ENCODE measurements at places on chromosomes 6 and 20.

DNA sequence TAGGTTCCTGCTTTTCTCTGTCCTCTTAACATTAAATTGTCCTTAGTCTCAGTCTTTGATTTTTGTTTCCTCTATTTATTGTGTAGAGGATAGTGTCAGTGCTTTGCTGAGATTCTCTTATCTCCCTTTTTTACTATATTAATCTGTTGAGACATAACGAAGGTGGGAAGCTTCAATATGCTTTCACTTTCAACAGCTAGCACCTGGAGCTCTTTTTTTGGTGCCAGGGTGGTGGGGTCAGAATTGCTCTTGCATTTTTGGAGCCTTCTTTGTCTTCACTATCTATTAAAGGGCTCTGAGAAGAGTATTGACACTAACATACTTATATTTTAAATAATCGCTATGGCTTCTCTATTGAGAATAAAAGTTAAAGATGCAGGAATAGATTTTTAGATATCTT lies 97.1 kb upstream of the EPHA7 start:
- no peak for DNase-seq

DNA sequence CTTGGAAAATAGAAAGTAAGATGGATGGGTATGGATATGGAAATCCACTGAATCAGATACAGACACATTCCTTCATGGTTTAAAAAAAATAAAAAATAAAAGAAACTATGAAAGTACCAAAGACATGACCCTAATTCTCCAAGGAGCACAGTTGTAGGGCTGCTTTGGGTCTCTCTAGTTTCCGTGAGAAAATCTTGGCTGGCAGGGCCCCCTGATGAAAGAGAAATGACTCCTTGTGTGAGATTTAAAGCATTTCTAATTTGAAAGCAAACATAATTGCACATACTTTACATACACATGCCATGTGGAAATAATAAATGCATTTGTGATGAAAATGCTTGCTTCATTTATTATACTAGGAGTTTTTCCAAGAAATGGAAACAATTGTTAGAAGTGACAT lies 593.9 kb upstream of the BTBD3 start:
- no peak for DNase-seq

DNA sequence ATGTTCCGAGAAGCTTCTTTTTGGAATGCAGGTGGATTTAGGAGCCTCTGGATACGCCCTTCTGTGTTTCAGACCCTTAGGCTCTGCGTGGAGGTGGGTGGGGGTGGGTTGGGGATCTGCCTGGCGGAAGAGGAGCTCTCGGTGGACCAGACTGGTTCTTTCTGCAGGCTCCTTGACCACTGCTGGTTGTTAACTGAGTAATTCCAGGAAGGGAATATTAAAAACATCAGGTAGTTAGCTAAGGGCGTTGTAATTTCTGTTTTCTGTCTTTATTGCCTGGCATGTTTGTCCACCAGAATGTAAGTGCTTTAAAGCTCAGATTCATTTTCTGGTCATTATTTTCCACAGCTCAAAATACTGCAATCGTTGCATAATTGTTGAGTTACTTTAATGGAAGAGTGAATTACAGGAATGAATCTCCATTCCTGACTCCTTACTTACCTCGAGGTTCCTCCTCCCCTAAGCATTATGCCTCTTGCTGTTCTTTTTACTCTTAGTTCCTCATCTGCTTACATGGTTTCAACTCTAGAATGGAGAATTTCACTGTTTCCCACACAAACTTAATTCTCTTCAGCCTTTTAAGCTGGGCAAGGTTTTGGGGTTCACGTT lies 5.9 kb downstream of the CDYL start:
- no peak for DNase-seq

DNA sequence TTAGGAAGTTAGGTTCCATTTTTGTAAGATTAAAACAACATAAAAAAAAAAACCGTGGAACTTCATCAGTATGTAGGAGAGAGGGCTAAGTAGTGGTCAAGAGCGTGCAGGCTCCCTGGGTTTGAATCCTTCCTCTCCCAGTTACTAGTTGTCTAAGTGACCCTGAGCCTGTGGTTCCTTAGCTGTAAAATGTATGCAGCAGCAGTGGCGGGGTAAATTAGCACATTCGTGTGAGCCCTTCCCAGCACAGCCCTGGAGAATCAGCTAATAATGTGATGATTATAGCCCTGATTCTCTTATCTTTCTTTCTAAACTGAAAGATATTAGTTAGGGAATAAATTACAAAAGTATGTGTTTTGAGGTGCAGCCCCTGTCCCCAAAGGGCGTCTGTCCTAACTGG lies 32.6 kb downstream of the TM9SF4 start:
- DNase-seq: no peak

- no peak for DNase-seq
Measured at GRCh38 chr6:31479933-31480535, 17.9 kb upstream of the MICB start.

GRCh38 chr6:169589293-169589692 lies 112.5 kb downstream of the WDR27 start:
- DNase-seq: no peak

DNA sequence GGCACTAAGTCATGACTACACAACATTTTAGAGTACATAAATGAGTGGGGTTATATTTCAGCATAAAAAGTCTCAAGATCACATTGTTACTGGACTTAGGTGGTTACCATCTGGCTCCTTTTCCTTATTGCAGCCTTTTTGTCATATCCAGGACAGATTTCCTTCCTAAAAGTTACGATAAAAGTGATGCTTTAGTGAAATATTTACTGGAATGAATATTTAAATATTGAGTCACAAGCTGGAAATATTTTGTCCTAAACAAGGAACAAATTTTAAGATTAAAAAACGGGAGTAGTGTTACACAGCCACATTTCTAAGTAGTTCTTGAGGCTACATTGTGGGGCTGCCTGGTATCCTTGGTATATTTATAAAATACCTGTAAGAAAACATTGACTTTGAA lies 52.2 kb downstream of the CDC40 start:
- DNase-seq: no peak

GRCh38 chr20:53408691-53409446 lies 184.8 kb downstream of the ZNF217 start:
- no peak for DNase-seq

DNA sequence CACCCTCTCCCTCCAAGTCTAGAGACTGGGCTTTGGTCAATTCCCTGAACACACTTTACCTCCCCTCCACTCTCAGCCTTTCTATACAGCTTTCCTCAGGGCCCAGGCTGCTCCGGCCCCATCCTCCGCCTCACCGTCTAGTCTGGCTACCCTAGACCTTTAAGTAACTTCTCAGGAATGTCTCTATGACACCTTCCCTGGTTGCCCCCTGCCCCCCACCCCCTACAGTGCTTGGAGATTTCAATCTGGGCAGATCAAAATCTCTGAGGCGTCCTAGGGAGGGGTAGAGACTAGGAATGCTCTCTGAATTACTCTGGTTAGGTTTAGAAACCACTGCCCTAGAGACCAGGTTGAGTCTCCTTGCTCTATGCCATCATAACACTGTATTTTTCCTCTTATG lies 6.1 kb downstream of the UBE2J1 start:
- DNase-seq: no peak

DNA sequence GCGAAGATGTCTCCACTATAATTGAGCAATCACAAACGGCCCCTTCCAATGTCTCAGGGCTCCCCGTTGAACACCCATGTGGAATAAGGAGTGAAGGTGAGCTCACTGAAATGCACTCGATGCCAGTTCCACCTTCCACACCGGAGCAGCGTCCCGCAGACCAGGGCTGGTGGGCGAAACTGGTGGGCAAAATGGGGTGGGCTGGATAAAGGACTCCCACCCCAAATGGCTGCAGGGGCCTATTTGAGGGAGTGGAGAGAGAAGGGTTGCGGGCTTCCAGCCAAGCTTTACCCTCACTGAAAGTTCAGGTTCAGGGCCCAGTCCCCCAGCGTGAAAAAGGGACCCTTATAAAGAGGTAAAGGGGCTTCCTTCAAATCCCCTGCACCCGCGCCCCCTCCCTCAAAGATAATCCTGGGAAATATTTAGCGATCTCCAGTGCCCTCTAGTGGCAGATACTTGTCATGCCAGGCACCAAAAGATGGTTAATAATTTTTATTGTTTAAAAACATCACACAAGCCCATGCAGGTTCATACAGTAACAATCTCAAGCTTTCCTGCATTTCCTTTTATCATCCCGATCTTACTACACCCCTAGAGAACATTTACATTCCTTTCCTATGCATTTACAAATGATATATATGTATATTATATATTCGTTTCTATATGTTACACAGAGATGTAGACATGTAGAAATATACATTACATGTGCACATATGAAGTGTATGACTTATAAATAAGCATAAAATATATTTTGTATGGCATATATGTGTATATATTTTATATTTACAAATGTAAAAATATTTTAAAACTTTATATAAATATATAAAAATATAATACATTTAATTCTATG lies 58.2 kb upstream of the NKX2-2 start:
- no peak for DNase-seq

GRCh38 chr6:159149641-159150040 lies 19.6 kb upstream of the FNDC1 start:
- DNase-seq: no peak

DNA sequence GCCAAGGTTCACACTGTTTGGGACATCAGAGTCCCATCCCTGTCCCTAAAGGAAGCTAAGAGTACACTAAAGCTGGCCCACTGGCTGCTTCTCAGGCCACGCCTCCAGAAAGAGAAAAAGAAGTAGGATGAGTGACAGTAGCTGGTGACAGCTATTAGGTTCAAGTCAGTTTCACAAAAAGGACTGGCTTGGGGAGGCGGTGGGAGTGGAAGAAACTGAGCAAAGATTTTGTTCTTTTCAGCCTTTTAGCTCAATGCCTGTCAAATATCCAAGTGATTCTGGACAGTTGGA lies 374.7 kb downstream of the ZFAND3 start:
- no peak for DNase-seq

DNA sequence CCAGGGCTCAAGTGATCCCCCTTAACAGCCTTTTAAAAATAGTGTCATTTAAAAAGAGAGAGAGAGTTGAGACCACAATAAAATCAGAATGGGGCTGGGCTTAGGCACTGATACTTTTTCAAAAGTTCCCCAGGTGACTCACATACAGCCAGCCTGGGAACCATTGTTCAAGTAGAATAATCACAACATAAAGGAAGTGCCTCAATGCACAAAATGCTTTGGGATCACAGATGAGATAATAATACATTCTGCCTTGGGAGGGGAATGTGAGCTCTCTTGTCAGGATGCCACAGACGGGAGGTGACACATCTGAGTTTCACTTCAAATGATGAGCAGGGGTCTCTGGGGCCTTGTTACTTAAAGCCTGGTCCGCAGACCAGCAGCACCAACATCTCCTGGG lies 34.0 kb upstream of the GABRR1 start:
- DNase-seq: no peak

DNA sequence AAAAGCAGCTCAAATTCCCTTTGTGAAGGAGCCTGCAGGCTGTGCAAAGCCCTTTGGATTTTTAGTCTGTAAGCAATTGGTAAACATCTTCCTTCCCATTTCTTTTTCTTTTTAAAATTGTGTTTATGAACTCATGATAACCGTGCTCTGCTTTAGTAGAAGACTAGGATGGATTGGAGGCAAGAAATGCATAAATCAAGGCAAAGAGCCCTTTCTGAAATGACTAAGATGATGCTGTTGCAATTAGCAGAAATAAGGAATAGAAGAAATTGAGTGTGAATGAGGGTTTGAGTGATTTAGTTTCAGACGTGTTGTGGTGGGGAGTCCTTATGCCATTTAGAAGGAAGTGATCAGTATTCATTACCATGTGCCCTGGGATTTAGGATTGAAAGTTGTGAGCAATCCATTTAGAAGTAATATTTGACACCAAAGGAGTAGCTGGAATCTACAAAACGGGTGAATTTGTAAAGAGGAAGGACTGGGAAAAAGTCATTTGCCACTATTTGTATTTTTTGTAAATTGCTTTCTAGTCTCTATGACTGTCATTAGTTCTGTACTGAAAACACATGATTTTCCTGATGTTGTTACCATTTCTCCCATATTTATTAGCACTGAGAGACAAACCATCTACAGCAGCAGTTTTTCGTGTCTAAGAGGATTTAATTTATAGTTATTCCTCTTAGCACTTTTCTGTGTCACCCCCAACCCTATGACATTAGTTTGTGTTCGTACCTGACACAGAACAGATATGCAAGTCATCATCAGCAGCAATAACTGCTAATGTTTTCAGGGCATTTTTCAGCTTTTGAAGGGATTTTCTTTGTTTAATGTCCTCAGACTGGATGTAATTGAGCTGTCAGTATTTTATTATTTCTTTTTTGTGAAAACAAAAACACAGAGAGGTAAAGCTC lies 265.0 kb downstream of the UTRN start:
- DNase-seq: no peak

GRCh38 chr6:163806755-163807499 lies 392.4 kb downstream of the QKI start:
- no peak for DNase-seq

GRCh38 chr6:14312587-14312986 lies 195.0 kb downstream of the CD83 start:
- DNase-seq: no peak

GRCh38 chr6:34726055-34726454 lies 29.5 kb upstream of the ILRUN start:
- no peak for DNase-seq

GRCh38 chr6:151310852-151311767 lies 71.3 kb downstream of the AKAP12 start:
- DNase-seq: no peak

DNA sequence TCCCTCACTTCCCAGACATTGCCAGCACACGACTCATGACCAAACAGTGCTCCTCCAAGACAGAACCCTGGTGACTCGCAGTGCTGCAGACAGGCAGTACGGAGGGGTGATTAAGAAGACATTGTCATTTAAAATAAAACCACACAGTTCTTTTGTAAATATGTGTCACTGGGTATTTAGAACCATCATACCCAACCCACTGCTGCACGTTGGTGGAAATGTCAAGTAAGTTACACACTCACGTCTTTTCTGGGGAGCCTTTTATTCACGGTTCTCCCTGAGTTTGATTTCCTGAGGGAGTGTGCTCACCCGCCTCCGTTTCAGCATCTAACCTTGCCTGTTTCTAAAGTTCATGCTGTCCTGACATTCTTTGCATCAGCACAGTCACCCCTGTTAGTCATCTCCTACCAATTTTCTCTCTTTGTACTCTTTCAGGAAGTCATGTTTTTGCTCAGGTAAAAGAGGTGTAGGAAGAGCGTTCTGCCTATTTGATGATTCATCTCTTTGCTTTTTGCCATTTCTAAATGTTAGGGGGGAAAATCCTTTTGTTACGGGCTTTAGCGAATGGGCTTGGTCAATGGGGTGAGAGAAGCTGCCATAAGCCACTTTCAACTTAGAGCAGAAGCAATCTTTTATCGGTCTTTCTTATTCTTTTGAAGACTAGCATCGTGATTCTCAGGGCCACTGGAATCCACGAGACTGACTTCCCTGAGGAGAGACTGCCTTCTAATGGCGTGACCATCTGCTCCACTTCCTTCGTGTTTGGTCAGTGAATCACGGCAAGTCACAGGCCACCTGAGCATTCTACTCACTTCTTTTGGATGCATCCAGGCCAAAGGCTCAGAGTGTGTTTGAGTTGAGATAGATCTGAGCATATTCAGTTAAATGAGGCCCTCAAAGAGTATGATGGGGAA lies 512.8 kb upstream of the JARID2 start:
- no peak for DNase-seq

Measured in GDM1 (cell line).